ENCODE measurements at places on chromosomes 1 and 21.

- DNase-seq = no peak
Measured at GRCh38 chr21:26194326-26194725, 23.8 kb upstream of the APP start.

- DNase-seq = no peak
Measured at GRCh38 chr1:82836973-82837680, 1036.4 kb downstream of the ADGRL2 start.

DNA sequence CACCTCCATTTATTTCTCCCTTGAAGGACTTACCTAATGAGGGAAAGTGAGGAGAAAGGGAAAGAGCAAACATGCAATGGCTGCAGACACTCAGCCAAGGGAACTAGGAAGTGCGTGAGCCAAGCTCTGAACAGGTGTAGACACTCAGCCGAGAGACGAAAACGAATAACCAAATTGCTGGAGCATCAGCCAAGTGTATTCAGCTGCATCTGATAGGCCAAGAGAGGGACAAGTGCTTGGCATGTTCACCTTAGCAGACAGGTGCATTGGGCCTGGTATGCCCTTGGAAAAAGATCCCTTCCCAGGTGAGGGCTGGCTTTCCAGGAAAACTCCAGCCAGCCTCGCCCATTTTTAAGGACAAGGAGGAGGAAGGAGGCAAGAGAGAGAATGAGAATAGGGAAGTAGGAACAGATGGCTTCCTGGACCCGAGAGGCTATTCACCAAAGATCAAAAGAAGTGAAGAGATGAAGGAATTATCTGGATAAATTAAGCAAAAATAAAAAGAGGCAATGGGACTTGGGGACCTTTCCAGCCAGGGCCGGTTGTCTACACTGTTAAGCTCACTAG, 184.7 kb downstream of the TOMM20 start:
- no peak for DNase-seq

DNA sequence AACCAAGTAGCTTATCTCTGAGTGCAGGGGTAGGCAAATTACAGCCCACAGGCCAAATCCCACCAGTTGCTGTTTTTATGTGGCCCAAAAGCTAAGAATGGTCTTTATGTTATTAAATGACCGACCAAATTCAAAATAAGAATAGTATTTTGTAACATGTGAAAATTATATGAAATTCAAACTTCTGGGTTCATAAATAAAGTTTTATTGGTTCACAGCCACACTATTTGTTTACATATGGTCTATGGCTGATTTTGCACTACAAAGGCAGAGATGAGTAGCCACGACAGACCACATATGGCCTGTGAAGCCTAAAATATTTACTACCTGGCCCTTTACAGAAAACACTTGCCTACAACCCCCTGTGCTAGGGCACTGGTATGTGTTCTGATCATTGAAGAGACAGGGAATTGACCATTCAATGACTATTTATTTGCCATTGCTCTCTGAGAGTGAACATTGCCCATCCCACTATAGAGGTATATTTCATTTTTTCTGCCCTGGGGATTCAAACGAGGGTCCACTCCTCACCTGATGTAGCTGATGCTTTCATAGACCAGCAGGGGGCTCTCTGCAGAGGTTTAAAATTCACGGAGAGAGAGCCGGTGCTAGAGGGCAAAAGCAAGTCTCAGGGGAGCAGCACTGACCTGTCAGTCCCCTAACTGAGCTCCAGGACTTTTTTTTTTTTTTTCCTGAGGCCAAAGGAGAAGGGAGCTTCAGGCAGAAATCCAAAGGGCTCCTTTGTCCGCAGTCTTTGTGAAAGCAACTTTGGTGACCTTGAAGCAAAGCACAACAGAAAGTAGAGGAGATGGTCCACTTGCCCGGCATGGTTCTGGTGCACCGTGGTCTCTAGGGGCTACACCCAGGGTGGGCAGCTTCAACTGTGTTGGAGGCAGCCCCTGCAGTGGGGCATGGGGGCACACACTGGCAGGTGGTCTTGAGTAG, 7.3 kb upstream of the GNL2 start:
- peak; percentile 20 for DNase-seq

DNA sequence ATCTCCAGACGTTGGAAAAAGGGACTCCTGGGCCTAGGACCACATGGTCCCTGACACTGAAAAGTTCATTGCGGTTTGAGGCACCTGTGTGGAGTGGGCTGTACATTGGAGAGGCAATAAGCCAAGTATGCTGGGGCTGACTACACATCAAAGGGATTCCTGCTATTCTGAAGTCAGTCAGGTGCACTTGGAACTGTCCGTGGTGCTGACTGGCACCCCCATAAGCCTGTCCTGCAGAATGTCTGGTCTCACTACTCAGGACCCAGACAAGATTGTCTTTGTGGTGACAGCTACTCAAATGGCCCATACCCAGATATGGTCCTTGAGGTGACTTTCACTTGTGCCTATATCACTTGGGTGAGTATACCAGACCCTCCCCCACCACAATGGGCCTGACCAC, 150.6 kb downstream of the RWDD3 start:
- no peak for DNase-seq

- no peak for DNase-seq
Measured at GRCh38 chr1:111204983-111205713, 4.7 kb upstream of the DENND2D start.

- no peak for DNase-seq
Measured at GRCh38 chr1:205444931-205445645, 10.8 kb downstream of the BLACAT1 start.

DNA sequence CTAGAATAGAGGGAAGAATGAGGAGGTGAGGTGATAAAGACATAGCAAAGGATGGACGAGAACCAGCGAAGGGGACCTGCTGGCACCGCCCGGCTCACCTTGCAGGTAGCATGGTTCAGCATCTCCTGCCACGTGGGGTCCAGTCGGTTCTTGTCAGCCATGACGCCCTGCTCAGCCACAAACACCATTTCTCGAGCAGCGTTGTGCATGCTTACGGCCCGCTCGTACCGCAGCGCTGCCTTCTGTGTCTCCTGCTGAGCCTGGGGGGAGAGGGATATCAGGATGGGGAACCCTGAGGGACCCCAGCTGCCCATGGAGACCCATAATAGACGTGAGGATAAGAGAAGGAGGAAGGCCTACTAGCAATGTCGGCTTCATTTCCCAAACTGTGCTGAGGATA, 11.4 kb downstream of the SH3BP5L start:
- DNase-seq = no peak

DNA sequence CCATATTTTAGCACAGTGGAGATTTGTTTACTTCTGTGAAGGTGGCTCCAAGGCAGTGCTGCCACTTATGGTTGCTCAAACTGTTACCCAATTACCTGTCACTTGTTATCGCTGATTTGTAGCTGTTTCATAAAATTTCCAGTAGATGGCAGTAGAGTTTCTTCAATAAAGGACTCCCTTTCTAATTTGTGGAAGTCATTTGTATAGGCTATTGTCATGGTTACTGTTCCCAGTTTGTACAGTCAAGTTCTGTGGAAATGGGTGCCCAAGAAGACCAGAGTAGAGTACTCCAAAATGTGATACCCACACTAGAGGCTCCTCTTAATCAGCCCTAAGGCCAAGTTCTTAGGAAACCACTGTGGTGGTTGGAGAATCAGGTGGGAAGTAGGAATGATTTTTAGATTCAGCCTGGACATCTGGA, 186.1 kb downstream of the CLEC20A start:
- no peak for DNase-seq

DNA sequence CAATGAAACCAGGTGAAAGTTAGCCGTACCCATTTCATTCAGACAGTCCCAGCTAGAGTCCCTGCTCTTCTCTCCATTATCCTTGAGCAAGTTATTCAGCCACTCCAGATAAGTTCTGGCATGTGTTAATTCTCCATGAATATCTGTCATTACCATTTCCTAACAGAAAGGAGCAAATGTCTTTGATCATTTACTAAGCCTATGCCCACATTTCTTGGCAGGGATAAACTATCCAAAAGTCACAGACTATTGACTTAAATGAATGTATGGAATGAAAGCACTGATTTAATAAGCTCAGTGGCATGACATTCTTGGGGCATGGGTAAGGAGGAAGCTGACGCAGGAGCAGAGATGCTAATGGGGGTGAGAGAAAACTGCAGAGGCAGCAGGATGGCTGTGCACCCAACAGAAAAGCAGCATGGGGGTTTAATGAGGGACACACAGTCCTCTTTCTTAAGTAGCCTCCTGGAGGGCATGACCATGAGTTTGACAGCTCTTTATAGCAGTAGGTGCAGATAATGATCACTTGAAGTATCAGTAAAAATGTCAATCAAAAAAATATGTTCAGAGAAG, 17.6 kb upstream of the DHCR24 start:
- no peak for DNase-seq

GRCh38 chr1:155934936-155935590, 850 bp upstream of the KHDC4 start:
- no peak for DNase-seq

DNA sequence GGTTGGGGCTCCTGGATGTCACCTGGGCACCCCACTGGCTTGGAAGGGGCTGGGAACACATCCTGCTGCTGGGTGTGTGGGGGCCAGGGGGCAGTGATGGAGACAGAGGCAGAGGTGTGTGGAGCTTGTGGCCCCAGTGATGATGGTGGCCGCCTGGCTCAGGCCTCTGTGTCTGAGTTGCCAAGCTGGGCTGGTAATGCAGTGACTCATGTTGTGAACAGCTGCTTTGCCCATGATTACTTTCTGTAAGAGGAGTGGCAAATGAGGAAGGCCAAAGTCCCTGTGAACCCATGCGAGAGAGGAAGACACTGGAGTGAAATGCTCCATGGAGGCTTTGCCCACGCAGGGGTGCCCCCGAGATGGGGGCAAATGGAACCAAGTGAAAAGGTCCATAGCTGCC, 86.8 kb downstream of the KCNJ6 start:
- peak; percentile 41 for DNase-seq

DNA sequence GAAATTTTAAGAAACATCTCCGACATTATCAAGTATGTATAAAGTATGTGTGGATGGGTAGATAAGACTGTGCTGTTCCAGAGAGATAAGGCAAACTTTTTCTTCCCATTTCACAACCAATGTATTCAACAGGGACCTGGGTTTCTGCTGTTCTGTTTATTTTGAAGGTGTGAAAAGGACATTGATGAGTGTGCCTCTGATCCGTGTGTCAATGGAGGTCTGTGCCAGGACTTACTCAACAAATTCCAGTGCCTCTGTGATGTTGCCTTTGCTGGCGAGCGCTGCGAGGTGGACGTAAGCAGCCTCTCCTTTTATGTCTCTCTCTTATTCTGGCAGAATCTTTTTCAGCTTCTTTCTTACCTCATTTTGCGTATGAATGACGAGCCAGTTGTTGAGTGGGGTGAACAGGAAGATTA, 174.0 kb downstream of the CRB1 start:
- DNase-seq = no peak

GRCh38 chr21:25589887-25590286, 17.4 kb downstream of the MRPL39 start:
- DNase-seq = no peak

GRCh38 chr21:32965129-32965680, 60.5 kb upstream of the OLIG2 start:
- no peak for DNase-seq

- DNase-seq = no peak
Measured at GRCh38 chr21:44431300-44431699, 24.0 kb upstream of the LRRC3 start.

- DNase-seq = no peak
Measured at GRCh38 chr1:93666613-93667384, 14.8 kb downstream of the BCAR3 start.

DNA sequence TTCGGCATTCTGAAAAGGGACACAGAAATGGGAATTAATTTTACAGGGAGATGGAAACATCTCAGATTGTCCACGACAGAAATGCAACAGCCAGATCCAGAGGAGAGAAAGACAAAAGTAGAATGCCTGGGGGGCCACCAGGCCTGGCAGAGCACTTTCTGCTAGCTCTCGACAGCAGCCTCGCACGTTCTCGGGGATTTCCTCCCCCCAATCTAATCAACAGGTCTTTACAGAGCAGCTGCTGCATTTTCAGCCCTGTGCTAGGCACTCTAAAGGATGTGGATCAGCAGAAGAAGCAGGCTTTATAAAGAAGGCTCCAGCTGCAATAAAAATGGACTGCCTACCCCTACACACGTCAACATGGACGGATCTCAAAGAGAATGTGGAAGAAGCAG, 10.6 kb downstream of the CSRP1 start:
- no peak for DNase-seq

GRCh38 chr1:38053416-38054091, 7.0 kb upstream of the POU3F1 start:
- DNase-seq = no peak

GRCh38 chr1:109929588-109930251, 19.1 kb downstream of the CSF1 start:
- DNase-seq = no peak

DNA sequence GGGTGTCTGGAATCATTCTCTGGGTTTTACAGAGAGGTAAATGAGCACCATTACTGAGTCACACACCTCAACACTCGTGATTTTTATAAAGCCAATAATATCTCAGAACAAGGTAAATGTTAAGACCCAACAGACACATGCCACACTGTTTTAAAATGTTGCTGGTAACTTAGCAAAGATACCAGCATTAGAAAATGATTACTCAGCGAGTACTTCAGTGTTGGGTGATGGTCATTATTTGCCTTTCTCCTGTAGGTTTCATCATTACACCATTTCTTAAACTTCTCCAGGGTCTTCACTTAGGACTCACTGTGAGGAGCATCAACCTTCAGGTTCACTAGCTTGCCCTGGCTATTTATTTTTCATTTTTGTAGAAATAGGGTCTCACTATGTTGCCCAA, 6.9 kb upstream of the C4BPB start:
- no peak for DNase-seq

GRCh38 chr1:60978421-60979357, 103.7 kb upstream of the NFIA start:
- DNase-seq = no peak

- no peak for DNase-seq
Measured at GRCh38 chr1:9183898-9184297, 50.7 kb upstream of the H6PD start.

DNA sequence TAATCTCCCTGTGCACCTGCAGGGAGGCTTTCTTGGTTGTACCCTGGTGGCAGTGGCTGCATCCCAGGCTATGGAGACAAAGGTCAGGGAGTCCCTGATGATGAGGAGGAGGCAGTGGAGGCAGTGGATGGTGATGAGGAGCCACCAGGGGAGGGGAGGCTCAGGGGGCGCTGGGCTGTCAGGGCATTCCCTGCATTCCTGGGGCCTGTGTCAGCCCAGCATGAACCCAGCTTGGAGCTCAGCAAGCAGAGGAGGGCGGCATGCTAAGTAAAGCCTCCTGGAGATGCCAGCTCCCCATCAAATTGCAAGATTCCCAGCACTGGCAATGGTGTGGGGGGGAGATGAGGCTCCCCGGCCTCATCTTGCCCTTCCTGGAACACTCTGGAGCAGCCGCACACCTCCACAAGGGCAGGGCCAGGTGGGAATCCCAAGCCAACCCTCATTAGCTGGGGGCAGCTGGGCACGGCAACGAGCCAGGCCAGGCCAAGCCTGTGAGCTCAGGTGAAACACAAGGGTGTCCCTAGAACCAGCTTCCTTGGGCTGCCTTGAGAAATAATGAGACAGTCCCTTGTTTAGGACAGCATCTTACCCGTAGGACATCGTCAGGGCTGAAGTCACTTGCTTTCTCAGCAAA, 469.5 kb downstream of the MATN1 start:
- no peak for DNase-seq
